ENCODE measurements at places on chromosomes 3 and 15.
A peak's percentile ranks its signal among the peaks of the same experiment; 100 is the strongest.

- DNase-seq: no peak
These were observed 253.3 kb downstream of the KLF13 start for GRCh38 chr15:31579976-31580375.

- peak; percentile 34 for DNase-seq
These were observed 140.5 kb downstream of the FNDC3B start for GRCh38 chr3:172179680-172180399.

DNA sequence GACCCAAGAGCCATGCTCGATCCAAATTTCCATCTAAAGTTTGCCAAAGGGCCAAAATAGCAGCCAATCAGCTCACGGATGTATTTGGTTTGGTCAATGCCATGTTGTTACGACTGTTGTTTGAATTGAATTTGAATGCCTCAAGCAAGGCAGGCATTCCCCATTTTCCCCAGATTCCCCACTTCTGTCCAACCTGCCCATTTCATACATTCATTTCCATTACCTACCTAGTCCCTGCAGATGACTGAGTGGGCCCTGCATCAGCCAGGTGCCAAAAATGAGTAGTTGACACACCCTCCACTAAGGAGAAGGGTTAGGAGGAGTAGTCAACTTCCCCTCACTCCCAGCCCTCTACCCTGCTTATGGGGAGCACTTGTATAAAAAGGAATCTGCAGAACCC lies 51.7 kb downstream of the ANXA2 start:
- DNase-seq: no peak

- no peak for DNase-seq
These were observed 25.5 kb downstream of the SLC12A8 start for GRCh38 chr3:125186800-125187598.

- DNase-seq: peak; percentile 24
These were observed 110.0 kb upstream of the MEF2A start for GRCh38 chr15:99455789-99456160.

- no peak for DNase-seq
These were observed 64.3 kb upstream of the LRRN1 start for GRCh38 chr3:3734881-3735280.

DNA sequence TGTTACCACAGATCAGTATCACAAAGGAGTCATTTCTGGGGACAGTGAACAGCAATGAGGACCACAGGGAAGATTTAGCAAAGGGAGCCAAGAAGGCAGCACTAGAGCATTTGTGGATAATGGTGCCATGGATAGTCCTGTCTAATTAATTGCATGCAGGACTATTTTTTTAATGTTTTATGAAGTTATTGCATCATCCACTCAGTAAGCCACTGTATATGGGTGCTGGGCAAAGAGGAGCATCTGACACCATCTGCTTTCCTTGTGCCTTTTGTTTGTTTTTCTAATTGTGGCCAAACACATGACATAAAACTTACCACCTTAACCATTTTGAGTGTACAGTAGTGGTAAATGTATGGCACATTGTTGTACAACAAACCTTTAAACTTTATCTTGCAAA lies 301.1 kb upstream of the LRRFIP2 start:
- DNase-seq: no peak

DNA sequence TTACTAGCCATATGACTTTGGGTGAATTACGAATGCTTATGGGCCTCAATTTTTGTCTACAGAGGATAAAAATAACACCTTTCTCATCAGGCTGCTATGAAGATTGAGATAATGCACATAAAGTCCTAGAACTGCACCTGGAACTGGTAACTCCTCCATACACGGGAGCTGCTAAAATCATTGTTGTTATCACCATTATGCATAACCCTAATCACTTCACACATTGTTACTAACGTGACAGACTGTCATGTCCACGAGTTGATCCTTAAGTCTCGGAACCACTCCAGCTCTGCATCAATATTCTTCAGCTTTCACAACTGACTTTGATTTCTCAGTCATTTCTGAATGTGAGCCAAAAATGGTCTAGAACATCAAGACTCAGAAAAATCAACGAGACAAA lies 64.1 kb downstream of the RFTN1 start:
- no peak for DNase-seq

DNA sequence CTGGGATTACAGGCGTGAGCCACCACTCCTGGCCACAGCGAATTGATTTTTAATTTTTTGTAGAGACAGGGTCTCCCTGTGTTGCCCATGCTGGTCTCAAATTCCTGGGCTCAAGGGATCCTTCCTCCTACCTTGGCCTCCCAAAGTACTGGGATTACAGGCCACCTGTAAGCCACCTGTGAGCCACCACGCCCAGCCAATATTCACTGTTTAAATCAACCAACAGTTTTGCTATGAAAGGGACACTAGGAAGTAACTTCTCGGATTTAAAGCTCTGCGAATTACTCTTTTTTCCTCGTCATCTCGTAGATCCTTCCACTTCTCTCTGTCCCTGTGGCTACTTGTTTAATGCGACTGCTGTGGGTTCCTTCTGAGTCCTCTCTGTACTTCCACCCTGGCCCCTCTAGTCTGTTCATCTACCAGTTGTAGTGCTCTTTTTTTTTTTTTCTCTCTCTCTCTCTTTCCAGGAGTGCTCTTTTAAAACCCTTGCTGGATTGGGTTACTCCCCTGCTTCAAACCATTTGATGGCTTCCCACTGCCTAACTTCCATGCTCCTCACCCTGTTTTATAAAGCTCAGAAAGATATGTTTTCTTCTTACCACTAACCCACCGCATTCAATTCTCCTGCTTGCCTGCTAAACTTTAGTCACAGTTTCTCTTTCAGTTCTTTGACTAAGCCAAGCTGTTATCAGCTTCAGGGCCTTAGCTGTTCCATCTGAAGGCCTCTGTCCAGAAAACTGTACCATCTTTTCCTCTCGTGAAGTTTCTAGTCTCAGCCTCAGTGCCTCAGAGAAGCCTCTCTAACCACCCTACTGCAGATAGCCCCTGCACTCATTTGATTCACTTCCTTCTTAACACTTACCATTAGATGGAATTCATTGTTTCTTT lies 12.4 kb downstream of the RTF1 start:
- no peak for DNase-seq
